ENCODE measurements at places on chromosomes 12 and 14.
A peak's percentile ranks its signal among the peaks of the same experiment; 100 is the strongest.

DNA sequence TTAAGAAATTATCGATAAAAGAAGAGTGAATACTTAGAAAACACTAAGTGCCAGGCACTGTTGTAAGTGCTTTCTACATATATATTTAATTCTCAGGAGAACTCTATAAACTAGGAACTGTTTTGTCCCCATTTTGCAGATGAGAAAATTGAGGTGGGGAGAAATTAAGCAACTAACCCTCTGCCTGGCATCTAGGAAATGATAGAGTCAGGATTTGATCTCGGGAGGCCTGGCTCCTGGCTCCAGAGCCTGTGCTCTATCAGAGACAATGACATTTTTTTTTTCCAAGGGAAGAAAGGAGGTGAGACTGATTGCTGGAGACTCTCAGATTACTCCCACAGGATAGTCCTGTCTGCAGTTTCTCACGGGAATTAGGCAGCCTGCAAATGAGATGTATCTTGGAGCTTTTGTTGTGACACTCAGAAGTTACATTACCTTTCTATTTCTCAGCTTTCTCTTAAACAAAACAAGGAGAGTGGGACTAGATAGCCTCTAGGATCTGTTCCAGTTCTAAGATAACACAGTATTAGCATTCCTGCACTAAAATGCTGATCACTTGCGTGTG is 1.4 kb upstream of the FAM234B start:
- DNase-seq = no peak

DNA sequence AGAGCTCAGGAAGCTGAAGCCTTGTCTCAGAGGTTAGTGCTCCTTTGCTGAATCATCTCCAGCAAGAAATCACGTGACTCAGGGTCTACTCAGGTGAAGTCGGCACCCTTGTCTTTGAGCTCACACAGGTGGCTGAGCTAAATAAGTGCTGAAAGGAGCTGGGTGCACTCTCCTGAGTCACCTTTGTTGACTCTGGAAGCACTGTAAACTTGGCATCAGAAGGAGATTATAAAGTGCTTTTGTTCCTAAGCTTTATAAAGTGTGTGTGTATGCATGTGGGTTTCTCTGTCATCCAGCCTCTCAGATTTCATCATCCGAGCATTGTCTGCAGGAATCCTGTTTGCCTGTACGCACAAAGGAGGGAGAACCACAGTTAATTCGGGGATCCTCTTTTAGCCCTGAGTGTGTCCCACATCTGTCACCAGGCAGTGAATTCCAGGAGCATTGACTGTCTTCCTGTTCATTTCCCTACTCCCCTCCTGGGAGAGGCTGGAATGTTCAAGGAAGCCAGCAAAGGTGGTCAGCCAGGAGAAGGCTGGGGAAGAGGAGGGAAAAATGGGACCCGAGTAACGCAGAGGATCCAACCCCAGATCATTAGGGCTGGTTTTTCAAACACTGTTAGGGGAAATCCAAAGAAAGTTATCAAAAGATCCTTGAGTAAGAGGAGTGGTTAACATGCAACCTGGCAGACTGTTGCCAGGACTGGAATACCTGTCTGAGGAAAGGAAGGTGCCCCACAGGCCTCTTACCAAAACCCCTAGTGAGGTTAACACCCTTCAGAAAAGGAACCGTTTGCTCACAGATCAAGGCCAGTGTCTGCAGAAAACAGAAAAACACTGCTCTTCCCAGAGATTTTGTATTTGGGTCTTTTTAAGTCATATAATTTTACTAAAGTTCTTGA is 157.5 kb upstream of the HIF1A start:
- DNase-seq = peak; percentile 66

DNA sequence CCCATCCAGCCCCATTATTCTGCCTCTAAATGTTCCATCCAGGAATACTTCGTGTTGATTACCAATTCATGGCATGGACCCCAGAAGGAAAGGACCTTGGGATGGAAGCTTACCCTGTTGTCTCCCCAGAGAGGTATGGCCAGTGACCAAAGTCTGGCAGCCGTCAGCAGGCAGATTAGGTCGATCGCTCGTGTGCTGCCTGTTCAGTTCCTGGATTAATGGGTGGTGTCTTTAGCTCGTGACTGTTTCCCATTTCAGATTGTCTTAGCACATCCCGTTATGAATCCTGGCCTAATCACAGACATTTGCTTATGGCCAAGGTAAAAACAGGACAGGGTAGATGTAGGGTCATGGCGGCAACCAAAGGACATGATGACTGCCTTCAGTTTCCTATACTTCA is 122.9 kb upstream of the NTF3 start:
- no peak for DNase-seq

- DNase-seq = no peak
These were observed 42.5 kb upstream of the DIO3 start for GRCh38 chr14:101518611-101519473.

DNA sequence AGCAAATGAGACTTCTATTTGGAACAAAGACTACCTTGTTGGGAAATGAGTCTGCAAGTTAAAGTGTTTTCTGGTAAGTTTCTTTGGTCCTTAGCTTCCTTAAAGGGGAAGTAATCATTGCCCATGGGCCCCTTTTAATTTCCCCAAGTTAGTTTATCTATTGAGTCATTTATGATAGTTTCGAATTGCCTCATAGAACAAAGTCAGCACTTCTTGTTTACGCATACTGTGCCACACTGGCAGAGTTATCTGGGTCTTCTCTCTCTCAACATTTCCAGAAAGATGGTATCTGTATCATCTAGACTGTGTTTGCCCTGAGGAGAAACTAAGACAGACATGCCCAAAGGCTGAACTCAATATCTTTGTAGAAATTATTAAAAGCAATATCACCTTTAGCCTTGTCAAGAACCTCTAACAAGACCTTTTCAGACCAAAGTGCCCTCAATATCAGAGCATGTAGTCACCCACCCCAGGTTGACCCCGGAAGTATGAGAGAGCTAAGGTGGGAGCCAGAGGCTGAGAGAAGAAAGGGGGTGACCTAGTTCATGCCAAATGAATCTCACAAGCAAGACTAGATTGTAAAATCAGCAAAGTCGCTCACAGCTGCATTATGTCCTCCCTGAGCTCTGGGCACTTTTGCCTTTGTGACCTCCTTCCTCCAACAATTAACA is 40.0 kb downstream of the GPR65 start:
- no peak for DNase-seq

DNA sequence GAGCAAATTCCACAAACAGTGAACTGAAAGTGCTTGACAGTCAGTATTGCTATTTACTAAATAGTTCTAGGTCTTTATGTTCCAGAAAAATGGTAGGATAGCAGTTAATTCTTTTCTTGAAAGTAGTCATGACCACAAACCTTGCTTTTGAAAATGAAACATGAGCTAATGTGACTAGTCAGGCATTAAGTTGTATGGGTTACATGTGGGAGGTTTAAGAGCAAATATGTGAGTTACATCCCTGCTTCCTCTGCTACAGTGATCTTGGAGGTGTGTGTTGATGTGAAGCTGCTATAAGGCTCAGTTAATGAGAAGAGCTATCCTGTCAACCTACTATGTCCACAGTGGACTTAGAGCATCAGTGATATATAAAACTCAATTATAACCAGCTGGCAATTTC is 741.6 kb downstream of the FSCB start:
- DNase-seq = no peak

DNA sequence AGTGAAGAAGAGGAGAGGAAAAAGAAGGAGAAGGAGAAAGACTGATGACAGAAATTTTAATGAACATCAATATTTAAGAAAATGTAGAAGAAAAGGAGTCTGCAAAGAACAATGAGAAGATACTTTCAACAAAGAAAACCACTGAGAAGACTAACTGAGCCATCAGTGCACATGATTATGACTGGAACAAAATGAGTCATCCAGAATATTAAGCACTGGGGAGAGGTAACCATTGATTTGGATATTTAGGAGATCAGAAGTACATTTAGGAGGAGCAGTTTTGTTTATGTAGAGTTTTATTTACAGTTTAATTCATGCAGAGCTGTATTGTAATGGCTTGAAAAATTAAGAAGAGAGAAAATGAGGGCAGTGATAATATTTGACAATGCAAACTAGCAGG is 159.1 kb downstream of the C12orf50 start:
- no peak for DNase-seq

GRCh38 chr14:96705422-96706092 is 91.6 kb upstream of the VRK1 start:
- DNase-seq = no peak
